ENCODE measurements at places on chromosomes 13 and 19.
A peak's percentile ranks its signal among the peaks of the same experiment; 100 is the strongest.

GRCh38 chr13:53092931-53093330 is 64.3 kb downstream of the OLFM4 start:
- DNase-seq = no peak

DNA sequence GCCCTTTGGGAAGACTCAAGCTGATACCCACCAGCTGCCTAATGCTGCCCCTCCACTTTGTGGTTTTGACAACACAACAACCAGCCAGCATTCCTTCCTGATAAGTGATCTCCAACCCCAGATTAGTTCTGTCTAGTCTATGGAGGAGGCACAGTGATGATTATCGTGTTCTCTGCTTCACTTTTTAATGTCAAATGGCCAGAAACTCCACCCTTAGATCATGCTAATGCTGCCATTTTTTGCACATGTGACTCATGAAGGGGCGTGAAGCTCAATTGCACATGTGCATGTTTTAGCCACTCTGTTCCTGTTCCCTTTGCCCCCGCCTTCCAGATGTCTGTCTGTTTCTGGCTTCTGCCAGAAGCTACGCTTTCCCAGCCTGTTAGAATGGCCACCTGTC is 199.8 kb downstream of the COG6 start:
- DNase-seq = no peak

DNA sequence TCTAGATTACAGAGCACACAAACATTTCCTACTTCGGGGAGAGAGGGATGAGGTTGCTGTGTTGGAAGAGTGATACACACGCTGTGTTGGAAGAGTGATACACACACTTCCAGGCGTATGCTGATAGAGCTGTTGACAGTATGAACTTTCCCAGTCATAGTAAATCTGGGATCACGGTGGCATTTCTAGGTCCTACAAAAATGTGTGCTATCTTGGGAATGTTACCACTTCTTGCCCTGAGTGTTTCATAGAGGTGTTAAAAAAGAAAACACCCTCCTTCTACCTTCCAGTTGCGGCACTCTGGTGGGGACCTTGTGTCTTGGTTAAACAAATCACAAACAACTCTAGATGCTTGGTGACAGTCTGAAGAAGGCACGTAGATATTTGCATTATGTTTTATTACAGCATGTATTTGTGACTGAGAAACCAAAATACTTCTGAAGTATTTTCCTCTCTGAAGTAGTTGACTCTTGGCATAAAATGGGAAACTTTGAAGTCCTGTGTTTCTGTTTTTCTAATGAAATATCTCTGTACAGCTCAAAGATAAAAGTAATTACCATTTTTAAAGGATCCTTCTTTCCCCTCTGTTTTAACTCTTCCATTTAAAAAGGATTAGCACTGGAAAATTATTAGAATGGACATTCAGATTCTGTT is 52.5 kb downstream of the ARHGAP35 start:
- no peak for DNase-seq

GRCh38 chr13:19726611-19727010 is 56.1 kb downstream of the PSPC1 start:
- DNase-seq = no peak

GRCh38 chr19:32082028-32082427 is 263.4 kb upstream of the ZNF507 start:
- DNase-seq = no peak

DNA sequence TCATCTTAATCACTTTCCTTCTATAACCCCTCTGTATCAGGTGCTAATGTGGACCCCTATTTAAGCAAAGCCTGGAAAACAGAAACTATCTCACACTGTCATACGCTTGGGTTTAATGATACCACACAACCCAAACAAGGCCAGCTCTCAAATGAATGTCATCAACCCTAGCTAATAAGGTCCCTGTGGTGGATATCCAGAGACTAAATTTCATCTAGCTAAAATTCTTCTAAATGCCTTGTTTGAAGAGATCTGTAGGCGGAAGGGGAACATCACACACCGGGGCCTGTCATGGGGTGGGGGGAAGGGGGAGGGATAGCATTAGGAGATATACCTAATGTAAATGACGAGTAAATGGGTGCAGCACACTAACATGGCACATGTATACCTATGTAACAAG is 95.5 kb downstream of the FOXO1 start:
- DNase-seq = no peak

DNA sequence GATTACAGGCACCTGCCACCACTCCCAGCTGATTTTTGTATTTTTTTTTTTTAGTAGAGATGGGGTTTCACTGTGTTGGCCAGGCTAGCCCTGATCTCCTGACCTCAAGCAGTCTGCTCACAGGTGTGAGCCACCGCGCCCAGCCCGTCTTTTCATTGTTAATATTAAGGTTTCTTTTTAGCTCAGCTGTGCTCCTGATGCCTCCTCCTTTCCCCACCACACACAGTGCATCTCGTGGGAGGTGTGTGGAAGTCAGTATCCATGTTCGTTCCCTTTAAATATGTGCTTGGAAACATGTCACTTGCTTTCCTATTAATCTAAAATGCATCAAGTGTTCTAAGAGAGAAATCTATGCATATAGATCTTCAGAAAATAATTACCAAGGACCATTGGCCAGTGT is 53.5 kb downstream of the IPO5 start:
- no peak for DNase-seq

- no peak for DNase-seq
These were observed 9.4 kb downstream of the ZNF784 start for GRCh38 chr19:55614711-55615542.

GRCh38 chr19:5074830-5075394 is 106.0 kb downstream of the KDM4B start:
- no peak for DNase-seq

DNA sequence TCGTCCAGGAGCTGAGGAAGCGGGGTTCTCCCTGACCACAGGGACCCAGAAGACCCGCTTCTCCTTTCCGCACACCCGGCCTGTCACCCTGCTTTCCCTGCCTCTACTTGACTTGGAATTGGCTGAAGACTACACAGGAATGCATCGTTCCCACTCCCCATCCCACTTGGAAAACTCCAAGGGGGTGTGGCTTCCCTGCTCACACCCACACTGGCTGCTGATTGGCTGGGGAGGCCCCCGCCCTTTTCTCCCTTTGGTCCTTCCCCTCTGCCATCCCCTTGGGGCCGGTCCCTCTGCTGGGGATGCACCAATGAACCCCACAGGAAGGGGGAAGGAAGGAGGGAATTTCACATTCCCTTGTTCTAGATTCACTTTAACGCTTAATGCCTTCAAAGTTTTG is 18.9 kb downstream of the VASP start:
- DNase-seq = no peak

- DNase-seq = no peak
These were observed 11.5 kb downstream of the CHERP start for GRCh38 chr19:16530540-16531379.

DNA sequence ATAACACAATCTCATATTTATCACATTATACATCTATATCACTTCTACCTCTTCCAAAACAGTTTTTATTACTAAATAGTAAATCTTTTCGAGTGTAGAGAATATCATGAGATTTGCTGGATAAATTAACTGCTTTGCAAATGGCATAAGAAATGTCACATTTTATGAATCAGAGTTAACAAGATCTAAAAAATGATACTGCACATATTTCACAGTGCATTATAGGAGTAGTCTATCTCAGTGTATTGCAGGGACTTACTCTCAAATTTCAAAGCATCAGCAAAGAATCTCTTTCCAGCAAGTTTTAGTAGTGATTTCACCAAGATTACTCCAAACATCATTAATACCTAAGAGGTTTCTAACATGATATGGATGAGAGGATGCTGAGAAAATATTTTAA is 687.1 kb upstream of the SLITRK1 start:
- DNase-seq = no peak

GRCh38 chr19:7742575-7742974 is 4.8 kb downstream of the CD209 start:
- no peak for DNase-seq

- no peak for DNase-seq
These were observed 53.3 kb downstream of the RNF6 start for GRCh38 chr13:26168835-26169234.

DNA sequence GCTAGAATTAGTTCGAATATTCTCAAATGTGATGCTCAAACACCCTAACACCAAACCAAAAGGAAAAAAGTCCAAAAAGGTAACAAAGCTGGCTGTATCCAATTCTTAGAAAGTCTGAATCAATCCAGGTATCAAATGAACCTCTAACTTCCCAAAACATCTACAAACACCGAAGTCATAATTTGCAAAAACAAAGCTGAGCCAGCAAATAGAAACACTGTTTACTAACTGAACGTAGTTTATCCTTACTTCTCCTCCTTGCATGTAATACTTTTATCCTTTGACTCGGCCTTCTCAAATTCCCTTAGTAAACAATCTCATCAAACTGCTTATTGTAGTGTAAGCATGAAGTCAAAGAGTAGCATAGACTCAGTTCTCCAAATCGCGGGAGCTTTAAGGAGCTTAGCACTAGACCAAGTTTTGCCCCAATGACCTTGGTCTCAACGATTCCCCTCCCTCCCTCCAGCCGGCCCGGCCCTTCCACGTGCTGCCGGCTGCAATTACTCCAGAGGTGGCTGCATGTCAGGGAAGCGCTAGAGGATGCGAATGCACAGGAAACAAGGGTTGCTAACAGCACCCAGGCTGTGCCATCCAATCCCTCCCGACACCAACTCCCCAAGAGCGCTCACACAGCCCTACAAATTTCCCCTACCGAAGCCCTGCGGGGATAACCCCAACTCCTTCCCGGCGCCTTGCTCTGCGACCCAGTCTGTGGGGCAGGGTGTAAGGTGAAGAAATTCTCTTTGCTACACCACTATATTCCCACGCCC is 693 bp downstream of the XPO4 start:
- peak; percentile 49 for DNase-seq

- DNase-seq = no peak
These were observed 53.4 kb downstream of the LATS2 start for GRCh38 chr13:21008026-21008425.

DNA sequence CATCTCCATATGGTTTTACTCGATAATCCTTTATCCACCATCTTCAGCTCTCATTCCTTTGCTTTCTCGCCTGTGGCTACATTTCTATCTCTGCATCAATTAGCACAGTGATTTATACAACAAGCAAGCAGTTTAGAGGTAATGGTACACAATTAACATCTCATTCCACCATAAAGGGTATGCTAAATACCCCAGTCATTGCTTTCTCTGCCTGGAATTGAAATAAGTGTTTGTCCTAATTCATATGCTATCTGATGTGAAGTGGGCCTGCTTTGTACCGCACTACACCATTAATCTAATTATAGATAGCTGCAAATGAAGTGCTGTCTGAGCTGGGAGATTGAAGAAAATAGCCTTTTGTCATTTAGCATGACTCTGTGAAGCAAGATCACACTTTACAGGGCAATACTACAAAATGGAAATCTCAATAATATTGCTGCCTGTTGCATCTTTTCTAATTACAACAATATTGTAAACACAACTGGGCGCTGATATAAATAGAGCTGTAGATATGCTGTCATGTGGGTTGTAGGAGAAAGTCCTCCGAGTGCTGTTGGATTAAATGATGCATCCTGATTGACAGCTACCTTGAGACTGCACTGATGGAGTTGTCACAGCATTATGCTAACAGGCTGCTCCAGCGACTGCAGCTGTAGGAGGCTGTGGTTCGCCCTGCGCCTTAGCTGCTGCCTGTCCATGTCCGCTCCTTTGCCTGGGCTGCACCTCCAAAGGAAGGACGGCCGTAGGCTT is 78.2 kb downstream of the GGACT start:
- no peak for DNase-seq

GRCh38 chr19:44658069-44658733 is 13.1 kb upstream of the CEACAM19 start:
- no peak for DNase-seq

DNA sequence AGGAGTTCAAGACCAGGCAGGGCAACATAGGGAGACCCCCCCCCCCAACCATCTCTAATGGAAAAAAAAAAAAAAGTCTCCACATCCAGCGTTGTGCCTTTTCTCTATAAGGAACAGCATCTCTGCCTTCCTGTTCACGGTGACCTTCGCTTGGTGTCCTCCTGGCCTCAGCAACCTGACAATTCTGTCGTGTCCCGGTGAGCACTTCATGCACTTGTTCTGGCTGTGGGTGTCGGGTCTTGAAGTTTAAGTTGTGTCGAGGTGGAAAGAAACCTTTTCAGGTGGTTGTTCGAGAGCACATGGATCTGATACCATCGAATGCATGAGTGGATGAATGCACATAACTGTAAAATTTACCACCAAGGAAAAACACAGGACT is 594 bp downstream of the ZNF559 start:
- DNase-seq = no peak

DNA sequence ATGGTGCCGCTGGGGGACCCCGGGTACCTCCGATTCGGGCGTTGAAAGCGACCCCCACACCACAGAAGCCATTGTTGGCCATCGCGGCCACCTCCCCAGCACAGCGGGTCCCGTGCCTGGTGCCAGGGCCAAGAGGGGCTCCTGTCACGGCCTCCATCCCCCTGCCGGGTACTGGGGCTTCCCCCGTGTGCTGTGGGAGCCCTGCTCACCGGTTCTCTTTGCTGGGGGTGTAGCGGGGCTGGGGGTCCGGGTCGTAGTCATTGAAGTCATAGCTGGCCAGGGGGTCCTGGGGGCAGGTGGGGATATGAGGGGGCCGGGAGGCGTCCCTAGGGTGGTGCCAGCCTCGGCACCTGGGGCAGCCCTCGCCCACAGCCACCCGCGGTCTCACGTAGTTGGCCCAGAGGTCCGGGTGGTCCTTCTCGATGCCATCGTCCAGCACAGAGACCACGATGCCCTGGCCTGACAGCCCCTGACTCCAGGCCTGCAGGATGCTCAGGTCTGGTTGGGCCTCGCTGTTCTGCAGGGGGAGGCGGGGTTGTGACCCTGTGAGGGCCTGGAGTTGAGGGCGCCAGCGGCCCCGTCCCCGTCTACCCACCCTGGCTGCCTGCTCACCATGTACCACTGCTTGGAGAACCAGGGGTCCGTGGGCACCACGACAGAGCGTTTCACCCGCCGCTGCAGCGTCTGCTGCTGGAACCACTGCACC is 2.4 kb downstream of the PCSK4 start:
- DNase-seq = no peak

DNA sequence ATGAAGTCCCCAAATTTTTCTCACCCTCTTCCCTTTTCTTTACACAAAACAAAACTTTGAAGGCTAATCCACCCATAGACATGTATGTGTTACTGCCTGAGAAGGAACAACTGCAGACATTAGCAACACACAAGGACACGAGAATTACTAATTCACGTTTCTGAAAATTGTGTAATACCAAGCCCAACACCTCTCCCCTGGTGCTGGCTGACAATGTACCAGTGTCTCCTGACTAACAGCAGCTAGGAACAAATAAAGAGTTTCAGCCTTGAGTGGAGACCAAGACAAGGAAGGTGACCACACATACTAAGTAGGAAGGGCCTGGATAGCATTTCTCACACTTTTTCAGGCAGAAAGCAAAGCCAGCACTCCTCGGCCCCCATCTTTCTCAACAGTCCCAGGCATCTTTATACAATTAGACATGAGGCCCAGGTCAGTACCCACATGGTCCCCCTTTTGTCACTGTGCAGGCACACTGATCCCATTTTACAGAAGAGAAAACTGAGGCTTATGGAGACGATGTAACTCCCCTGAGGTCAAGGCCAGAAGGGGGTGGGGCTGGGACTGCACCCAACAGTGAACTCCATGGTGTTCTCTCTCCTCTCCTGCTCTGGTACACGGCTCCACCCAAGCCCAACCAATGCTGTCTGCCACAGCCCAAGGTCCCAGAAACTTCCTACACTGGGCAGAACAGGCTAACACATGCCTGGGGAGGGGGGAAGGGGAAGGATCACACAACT is 8.7 kb downstream of the BRD4 start:
- DNase-seq = peak; percentile 37

Data from activated CD4-positive, alpha-beta T cell treated with anti-CD3 and anti-CD28 coated beads for 36 hours (primary cell).